ENCODE measurements at places on chromosomes 11 and 22.

DNA sequence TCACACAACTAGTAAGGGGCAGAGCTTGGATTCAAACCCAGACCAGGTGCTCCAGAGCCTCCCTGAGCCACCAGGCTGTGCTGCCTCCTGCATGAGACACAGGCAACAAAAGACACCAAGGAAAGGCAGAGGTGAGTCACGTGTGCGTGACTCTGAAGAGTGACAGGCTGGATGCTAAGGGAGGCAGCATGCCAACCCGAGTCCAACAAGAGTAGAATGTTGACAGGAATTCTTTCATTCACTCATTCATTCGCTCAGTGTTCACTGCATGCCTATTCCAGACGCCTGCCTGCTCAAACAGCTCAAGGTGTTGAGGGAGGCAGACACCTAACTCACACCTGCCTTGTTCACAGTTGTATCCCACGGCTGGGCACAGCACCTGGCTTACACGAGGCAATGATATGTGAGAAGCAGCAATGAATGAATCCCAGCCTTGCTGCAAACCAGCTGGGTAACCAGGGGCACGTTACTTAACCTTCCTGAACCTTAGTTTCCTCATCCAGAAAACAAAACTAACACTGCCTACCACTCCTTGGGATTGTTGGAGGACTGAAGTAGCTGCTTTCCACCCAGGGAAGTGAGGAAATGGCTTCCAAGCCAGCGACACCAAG, 73.8 kb upstream of the ARFGAP3 start:
- peak; percentile 56 for DNase-seq

DNA sequence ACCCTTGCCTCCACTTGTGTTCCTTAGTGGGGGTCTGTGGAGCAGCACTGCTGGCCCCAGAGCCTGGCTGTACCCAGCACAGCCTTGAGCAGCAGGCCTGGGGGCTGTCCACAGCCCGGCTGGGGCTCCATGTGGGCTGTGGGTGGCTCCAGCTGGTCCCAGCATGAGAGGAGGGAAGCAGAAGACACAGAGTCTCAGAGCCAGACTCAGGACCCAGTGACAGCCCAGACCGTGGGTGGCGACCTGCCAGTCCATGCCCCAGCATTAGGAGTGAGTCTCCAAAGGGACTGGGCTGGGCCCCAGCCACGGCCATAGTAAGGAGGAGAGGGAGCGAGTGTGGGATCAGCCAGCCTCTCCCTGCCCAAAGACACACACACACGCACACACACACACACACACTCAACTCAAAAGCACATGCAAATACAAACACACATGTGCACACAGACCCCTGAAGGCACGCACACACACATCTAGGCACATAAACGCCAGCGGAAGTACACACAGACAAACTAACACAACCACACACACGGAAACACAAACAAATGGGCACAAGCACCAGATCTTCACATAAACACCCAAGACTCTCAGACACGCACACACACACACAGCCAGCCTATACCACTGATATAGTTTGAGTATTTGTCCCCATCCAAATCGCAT, 16.7 kb upstream of the LRRC10B start:
- DNase-seq: no peak

DNA sequence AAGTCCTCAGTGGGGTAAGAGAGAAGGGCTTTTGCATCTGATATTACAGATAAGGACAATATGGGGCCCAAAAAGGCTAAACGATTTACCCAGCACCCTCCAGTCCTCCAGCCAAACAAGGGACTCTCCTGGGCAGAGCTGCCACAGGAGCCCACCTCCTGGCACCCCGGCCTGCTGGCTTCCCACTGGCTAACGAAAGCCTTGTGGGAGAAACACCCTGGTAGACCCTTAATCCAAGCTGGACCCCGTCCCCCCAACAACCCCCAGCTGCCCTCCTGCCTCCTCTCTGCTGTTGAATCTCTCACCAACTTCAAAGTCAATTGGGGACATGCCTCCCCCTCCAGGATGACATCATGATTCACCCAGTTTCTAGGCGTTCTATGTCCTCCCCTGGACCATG, 10.8 kb downstream of the C1QTNF6 start:
- no peak for DNase-seq

- DNase-seq: peak; percentile 45
Measured at GRCh38 chr11:72493426-72494108, 59.2 kb upstream of the CLPB start.

DNA sequence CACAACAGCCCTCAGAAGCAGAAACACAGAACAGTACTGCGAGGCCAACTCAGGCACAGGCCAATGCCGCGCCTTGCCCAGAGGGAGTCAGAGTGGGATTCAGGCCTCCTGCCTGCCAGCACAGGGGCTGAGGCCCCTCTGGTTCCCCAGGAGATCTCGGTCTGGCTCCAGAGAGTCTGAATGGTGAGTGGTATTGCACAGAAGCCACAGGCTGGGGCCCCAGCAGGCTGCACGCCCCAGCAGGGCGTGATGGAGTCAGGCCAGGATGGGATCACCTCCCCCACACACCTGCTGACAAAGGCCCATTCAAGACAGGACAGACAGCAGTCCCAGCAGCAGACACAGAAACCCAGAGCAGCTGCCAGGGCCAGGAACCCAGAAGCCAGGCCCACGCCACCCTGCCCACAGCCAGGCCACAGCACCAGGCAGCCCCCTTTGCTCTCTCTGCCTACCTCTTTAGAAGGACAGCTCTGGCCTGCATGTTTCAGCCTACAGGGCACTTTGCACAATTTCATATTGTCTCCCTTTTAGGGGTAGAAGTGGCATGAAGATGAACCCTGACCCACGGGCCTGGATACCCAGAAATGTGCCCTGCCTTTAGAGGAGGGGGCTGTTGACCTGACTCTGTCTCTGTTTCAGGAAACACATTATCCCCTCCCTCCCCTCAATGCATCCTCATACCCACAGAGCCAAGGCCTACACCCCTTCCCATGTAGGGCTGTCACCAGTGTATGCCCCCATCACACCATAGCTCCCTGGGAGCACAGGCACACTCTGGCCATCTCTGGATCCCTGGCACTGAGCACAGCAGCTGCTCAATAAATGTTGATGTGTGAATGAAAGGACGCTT, 6.1 kb downstream of the FXYD6 start:
- no peak for DNase-seq

- DNase-seq: no peak
Measured at GRCh38 chr11:43537833-43538615, 142.5 kb upstream of the HSD17B12 start.

DNA sequence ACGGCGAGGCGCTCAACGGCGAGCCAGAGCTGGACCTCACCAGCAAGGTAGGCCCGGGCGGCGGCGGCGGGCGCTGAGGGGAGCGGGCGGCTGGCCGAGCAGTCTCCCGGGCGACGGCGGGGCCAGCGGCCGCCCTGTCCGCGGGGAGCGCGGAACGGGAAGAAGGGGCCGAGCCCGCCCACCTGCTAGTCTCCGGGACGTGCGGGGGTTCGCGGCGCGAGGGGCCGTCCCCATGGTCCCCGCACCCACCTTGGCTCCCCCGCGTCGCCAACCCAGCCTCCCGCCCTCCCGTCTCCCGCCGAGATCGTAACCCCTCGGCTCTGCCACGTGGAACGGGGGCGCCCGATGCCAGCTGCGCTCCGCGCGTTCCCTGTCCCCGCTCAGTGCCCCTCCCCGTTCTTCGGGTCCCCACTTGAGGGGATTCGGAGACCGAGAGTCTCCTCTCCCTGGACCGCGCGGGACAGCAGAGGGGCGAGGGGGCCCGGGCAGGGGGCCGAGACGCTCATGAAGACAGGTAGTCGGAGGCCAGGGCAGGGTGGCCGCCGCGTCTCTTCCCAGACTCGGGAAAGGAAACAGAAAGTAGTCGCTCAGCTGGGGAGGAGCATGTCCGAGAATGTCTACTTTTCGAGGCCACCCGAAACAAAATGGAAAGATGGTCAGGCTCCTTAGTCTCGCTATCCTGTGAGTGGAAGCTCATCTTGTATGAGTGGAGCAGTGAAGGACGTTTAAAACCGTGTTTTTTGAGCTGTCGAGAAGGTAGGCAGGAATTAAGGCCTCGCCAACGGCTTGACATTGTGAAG, 557 bp downstream of the GTPBP1 start:
- DNase-seq: peak; percentile 14

GRCh38 chr11:3831378-3832239, 9.2 kb downstream of the RHOG start:
- no peak for DNase-seq

DNA sequence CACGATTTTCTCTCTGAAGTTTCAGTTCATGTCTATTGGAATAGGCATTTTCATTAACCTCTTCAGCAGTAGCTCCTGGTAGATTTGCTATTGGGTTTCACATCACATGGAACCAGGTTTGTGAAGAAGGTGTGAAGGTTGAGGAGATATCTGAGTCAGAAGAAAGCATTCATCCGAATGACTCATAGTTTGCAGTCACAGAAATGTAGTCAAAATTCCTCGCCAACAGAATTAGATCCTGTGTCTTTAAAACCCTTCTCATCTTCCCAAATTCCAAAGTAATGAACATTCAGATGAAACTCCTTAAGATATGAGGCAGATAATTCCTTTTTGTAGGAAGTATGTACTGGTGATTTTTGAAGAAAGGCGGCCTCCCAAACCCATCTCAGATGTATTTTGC, 125.0 kb upstream of the LARGE1 start:
- DNase-seq: no peak

GRCh38 chr11:73239571-73240189, 21.6 kb downstream of the P2RY2 start:
- no peak for DNase-seq

DNA sequence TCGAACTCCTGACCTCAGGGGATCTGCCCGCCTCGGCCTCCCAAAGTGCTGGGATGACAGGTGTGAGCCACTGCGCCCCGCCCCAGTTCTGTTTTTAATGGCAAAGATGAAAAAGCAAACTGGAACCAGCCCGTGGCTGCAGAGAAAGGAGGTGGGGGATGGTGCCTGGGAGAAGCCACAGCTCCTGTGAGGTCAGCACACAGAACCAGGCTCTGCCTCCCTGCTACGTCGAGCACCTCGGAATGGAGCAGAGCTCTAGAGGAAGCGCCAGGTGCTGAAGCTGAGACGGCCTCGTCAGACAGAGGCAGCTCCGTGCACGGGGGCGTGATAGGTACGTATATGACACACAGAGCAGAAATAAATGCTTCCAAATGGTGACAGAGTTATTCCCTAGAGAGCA, 8.5 kb downstream of the DRD4 start:
- DNase-seq: no peak

GRCh38 chr11:13238879-13239514, 38.6 kb upstream of the BMAL1 start:
- DNase-seq: peak; percentile 57

DNA sequence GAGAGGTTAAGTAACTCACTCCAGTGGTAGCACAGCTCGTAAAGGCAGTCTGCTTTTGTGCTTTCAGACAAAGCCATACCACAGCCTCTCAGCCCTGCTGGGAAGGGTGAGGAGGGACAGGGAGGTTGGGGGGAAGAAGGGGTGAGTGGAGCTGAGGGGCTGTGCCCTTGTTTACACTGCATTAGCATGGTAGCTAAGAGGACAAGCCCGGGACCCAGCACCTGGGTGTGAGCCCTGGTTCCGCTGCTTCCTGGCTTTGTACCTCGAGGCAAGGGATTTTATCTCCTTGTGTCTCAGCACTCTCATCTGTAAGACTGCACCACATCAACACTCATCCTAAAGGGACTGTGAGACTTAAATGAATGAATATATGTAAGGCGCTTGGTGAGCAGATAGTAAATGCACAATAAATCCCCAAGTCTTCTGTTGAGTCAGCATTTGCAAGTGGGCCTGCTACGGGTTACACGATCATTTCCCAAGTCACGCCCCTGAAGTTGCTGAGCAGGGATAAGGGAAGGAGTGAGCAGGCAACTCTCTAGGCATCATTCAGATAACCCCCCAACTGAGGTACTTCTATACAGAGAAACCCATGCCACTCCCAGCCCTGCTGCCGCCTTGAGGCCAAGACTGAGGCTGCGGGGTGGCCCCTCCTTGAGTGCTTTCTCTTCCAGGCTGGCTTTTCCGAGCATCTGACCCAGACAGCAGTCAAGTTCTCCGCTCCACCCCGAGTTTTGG, 7.5 kb downstream of the RASD2 start:
- DNase-seq: no peak

- no peak for DNase-seq
Measured at GRCh38 chr11:116145187-116145865, 627.5 kb downstream of the BUD13 start.

DNA sequence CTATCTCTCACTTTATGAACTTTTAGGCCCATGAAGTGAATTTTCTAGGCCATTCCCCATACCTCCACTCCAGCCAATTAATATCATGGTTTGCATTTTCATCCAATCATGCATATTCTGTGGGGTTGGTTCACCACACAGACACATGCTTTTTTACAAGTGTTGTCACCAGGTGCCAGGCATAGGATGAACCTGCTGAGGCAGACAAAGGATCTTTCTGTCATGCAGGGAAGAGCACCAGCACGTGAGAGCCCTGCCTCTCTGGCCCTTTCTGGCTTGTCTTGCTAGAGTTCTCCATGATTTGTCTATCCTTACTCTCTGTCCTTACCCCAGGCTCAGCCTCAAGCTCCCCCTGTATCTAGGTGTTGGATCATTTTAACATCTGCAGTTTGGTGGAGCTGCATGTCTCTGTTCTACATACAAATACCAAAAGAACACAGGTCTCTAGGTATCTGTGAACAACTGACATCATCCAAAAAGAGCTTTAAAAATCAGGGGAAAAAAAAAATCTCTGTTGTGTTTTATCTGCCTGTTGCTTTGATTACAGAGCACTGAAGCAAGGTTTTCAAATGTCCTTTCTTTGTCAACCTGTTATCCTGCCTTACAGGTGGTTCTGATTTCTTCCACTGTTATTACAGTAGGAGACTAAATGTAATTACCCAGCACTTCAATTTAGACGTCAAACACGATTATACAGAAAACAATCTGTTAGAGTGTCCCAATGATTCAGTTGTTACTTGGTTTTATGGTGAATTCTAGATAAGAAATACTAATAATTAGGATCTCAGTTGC, 58.4 kb upstream of the GRAMD1B start:
- DNase-seq: no peak

DNA sequence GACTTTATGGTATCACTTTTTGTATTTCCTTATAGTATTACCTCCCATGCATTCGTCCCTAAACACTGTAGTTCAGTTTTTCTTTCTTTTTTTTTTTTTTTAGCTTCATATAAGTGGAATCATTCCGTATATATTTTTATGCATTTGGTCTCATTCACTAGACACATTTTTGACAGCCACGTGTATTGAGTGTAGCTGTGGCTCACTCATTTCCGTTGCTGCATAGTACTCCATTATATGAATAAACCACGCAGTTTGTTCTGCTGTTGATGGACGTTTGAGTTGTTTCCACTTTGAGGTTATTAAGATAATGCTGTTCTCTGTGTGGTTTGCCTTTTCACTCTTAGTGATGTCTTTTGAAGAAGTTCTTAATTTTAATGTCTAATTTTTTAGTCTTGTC, 8.4 kb downstream of the APLP2 start:
- no peak for DNase-seq

DNA sequence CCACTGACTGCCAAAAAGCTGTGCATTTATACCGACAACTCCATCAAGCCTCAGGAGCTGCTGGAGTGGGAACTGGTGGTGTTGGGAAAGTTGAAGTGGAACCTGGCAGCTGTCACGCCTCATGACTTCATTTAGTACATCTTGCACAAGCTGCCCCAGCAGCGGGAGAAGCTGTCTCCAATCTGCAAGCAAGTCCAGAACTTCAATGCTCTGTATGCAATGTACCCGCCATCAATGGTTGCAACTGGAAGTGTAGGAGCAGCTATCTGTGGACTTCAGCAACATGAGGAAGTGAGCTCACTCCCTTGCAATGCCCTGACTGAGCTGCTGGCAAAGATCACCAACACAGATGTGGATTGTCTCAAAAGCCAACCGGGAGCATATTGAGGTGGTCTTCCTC, at the start of gene SLC22A25:
Gene SLC22A25 (minus strand): TSS at position 67 of the 400 bp plus-strand sequence. CDS start 13,947 bp downstream, outside the sequence.
- no peak for DNase-seq
